ENCODE measurements at places on chromosomes 3 and 15.

DNA sequence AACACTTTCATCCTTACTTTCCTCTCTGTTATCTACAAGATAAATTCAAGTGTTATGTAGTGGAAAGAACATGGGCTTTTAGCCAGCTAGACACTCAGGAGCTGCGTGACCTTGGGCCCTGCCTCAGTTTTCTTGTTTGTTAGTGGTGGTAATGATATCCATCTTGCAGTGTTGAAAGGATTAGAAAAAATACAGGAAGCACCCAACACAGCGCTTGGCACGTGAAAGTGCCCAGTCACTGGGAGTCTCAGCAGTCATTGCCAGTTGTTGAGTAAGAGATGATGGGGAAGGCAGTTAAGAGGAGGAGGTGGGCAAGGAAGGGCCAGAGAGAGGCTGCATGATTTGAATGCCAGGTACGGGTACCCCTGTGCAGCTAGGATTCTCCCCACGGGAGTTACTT lies 5.3 kb downstream of the PDIA5 start:
- no peak for DNase-seq

DNA sequence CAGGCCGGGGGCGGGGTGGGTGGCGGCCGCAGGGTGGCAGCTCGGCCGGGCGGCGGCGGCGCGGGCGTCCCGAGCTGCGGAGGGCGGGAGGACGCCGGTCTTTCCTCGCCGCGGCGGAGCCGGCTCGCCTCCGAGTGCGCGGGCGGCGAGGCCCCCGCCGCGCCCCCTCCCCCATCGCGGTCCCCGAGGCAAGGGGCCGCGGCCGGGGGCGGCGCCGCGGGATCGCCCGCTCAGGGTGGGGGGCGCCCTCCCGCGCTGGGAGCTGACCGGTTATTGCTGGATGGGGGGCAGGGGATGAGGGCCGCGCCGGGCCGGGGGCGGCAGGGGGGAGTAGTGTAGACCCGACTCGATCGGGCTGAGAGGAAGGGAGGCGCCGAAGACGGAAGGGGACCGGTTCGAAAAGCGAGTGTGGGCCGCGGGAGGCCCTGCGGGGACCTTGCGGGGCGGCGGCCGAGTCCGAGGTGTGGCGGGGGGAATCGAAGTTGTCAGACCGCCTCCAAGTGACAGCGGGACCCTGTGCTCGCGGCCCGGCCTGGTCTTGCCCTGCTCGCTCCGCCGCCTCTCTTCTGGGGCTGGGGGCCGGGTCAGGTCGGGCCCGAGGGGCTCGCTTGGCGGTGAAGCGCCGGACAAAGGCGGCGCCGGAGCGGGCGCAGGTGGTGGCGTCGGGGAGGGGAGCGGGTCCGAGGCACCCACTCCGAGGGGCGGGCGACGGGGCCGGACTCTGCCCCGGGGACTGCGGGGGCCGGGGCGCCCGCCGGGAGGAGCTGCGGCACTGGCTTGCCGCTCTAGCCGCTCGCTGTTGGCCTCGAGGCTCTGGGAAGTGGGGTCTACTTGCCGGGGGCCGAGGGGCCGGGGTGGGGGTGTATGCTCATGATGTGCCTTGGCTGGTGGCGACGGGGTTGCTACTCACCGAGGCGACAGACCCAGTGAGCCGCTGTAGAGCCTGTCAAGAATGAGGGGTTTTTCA lies 1.1 kb downstream of the BAHD1 start:
- DNase-seq = no peak

- no peak for DNase-seq
Measured at GRCh38 chr3:81920816-81921215, 159.4 kb upstream of the GBE1 start.

DNA sequence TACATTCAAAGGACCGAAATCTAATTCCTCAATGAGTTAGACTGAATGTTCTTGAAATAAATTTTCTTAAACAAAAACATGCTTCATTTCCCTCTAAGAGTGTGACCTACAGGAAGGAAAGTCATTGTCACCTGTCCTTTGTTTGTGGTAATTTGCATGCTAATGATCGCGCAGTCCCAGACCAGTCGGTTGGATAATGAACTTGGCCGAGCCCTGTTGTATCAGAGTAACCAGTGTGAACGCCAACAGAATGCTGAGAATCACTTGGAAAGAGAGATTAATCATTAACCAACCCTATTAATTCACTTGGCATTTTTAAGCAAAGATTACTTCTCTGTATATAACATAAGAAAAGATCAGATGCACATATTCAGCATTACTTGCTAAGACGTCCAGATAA lies 8.1 kb upstream of the ARNT2 start:
- DNase-seq = no peak

- DNase-seq = no peak
Measured at GRCh38 chr3:177642804-177643125, 445.5 kb upstream of the TBL1XR1 start.

DNA sequence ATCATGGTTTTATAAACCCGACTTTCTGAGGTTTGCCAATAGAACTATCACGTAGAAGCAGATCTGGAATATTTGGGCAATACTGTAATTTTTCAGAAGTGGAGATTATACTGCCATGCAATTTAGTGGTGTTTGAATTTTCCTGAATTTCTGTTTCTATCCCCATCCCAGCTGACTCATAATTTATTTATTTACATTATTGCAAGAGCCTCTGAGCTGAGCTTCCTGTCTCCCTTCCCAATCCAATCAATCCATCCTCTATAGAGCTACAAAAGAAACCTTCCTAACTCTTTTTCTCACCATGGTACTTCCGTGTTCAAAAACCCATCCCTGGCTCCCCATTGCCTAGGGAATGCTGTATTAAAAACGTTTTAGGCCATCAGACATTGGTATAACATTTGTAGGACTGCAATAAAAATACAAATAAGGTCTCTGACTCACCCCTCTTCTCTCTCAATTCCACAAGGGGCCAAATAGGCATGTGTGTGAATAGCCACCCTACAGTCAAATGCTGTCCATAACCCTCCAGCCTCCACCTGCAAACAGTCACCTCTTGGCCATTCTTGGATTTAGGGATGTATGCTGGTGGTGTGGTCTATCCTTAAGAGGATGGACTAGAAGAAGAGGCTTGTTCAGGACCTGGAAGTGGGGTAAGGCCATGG lies 190.7 kb downstream of the CD47 start:
- no peak for DNase-seq

GRCh38 chr3:169952045-169952444 lies 14.6 kb upstream of the SEC62 start:
- DNase-seq = no peak

DNA sequence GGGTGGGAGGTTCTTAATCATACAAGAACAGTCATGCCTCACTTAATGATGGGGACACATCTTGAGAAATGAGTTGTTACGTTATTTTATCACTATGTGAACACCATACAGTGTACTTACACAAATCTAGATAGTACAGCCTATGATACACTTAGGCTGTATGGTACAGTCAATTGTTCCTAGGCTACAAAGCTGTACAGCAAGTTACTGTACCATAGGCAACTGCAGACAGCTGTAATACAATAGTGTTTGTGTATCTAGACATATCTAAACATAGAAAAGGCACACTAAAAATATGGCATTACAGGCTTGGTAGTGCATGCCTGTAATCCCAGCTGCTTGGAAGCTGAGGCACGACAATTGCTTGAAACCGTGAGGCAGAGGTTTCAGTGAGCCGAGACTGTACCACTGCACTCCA lies 55.7 kb upstream of the PLXND1 start:
- no peak for DNase-seq

GRCh38 chr15:73927003-73927475 lies 777 bp downstream of the LOXL1 start:
- DNase-seq = peak; percentile 70

- no peak for DNase-seq
Measured at GRCh38 chr3:134790065-134790464, 5.0 kb upstream of the EPHB1 start.

GRCh38 chr15:61828008-61828407 lies 232.2 kb downstream of the VPS13C start:
- no peak for DNase-seq

GRCh38 chr15:59247364-59247763 lies 40.7 kb downstream of the LDHAL6B start:
- peak; percentile 83 for DNase-seq

DNA sequence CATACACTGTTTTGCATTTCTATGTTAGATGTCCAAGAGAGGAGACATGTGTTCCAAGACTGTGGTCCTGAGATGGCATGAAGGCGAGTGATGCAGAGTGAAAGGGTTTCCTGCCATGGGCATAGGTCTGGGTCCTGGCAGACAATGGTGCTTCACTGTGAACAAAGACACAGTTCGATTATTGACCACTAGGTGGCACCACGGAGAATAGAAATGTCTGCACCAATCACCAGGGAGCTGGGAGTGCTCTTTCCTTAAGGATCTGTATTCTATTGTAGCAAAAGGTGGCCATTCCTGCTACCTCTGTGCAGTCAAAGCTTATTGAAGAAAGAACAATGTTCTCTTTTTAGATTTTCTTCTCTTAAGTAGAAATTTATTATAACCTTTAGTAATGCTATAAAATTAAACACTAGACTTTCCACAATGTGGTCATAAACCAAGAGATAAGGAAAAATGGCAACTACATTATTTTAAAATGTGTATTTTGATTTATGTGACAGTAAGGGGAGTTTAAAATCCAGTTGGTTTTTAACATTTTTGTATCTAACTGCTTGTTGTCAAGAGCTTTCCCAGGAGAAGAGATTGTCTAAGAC lies 88.7 kb downstream of the GABRG3 start:
- peak; percentile 82 for DNase-seq

GRCh38 chr3:156837115-156837514 lies 11.0 kb downstream of the LEKR1 start:
- peak; percentile 52 for DNase-seq

- no peak for DNase-seq
Measured at GRCh38 chr15:74431645-74432044, 2.1 kb downstream of the SEMA7A start.

DNA sequence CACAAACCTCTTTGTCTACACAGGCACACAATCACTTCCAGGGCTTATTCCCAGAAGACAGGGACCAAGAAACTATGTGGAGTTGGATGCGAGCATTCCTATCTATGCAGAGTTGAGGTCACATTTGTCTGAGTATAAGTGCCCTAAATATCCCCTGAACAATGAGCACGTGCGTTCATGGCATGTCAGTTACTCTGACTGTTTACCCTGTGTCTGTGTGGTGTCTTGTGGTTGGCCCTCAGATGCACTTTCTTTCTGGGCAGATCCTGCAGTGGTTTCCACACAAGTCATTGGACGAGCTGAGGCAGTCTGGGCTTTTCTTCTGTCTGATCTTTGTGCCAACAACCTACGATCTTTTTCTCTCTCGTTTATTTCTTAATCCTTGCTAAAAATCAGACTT lies 134.5 kb downstream of the FBN1 start:
- no peak for DNase-seq

DNA sequence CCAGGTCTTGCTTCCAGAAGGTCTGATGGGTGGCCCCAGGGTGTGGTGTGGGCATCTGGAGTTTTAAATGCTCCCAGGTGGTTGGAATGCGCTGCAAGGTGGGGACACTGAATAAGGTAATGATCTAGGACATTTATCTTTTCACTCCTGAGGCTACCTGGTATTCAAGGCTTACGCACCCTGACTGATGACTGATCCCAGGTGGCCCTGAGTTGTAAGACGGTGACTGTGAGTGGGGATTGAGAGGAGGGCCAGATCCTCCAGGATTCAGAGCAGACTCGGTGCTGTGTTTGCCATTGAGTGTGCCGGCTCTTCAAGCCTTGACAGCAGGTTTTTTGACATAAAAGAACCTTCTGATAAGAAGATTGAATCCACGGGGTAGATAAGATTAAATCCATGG lies 40.3 kb downstream of the SLC6A20 start:
- peak; percentile 62 for DNase-seq

DNA sequence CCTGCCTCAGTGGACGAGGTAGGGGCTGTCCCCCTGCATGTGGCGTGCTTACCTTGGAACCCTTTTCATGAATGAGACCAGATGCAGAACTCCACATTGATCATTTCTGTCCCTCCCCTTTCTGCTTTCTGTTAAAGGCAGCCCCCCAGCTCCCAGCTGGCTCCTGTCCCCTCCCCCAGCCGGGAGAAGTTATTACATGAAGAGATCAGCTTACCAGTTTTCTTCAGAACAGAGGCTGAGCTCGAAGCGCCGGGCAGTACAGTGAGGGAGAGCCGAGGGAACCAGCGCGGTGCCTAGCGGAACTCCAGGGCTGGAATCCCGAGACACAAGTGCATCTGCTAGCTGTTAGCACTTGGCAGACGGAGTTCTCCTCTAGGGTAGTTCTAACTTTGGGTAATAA lies 263.3 kb upstream of the NR2E3 start:
- DNase-seq = no peak

DNA sequence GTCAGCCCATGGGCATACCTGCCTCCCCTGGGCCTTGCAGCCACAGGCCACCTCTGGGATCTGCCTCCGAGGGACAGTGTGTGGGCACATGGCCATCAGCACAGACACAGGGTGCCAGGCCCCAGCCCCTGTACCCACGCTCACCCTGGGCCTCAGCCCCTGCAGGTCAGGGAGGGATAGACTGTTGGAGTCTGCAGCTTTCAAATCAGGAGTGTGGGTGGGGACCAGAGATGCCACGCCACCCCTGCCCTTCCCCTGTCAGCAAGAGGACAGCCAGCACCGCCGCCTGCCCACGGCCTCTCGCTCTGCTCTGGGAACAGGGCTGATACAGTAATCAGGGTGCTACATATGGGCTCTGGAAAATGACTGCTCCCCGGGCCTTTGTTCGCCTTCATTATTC lies 72.7 kb downstream of the DNAJB8 start:
- DNase-seq = no peak

DNA sequence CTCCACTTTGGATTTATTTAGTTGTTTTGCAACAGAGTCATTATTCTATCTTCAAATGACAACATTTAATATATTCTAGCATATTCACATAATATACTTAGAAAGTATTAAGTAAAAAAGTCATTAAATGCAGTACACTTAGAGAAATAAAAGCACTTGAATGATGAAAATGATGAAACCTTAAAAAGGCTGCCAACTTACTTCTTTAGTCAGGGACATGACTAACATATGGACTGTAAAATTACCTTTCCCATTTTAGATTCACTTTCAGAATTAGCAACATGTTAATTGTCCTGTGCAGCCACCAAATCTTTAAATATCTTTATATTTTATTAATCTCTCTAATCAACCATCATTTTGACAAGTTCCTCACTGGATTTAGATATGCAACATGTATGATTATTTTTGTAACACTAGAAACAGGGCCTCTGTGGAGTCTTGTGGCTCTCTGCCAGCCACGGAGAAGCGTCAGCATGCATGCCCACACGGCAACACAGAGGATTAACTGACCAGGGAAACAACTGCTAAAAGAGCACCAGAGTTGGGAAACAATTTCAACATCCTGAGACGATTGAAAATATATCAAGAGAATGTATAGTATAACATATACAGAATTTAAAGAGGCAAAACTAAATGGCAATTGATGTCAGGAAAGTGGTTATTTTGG lies 95.7 kb downstream of the ANO10 start:
- DNase-seq = no peak

DNA sequence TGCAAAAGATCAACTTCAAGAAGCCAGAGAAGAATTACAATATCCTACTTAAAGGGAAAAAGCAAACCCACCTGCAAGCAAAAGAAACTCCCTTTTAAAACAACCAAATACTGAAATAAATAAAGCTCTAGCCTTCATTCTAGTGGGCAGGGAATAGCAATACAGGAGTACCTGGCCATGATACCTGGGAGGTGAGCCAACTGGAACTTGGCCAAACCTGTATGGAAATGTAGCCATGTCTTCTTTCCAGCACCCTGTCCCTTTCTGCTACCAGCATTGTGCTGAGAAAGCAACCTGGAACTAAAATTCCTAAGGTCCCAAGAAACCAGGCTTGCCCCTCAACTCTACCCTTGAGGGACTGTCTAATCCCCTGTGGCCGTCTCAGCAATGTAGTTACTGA lies 530.0 kb downstream of the EPHB1 start:
- no peak for DNase-seq

GRCh38 chr15:48602358-48603122 lies 43.0 kb downstream of the FBN1 start:
- DNase-seq = peak; percentile 91
